ENCODE measurements at places on chromosomes 5 and 9.

- peak; percentile 61 for DNase-seq
Measured at GRCh38 chr5:147560718-147561331, 51.0 kb upstream of the DPYSL3 start.

DNA sequence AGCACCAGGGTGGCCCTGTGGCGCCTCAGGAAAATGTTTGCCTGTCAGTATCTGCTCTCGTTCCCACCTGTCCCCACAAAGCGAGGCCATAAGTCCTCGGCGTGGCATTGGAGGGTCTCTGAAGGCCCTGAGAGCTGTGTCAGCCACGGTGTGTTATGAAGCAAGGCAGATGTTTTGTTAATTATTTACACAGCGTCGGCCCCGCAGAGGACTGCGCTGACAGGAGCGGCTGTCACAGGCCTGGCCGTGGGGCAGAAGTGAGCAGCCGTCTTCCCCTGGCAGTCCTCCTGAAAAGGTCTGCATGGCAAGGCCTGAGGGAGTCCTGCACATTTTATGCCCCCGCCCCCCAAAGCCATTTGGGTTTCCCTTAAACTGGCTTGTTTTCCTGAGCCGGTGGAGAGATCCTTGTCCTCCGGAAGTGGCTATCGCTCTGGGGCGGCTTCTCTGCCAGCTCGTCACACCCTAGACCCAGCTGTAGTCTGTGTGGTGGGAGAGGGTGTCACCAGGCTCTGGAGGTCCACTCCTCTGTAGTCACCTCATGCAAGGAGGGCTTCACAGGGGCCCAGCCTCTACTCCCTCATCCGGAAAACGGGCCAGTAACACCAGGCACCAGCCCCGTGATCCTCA, 6.2 kb downstream of the NEK6 start:
- no peak for DNase-seq

DNA sequence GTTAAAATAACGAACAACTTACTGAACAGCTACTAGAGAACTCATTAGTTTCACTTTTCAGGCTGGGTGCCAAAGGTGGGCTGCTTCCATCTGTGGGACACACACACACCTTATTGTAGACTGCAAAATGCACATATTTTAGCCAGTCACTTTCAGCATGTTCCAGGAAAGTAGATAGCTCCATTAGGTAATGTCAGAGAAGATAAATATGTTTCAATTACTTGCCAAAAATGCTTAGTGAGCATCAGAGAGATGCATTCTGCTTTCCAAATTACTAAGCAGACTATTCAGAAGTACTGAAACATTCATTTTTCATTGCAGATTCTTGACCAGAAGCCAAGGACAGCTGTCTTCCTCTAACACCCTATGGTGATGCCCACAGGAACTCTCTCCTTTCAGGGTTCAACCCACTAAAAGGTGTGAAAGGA, 56.2 kb upstream of the APC start:
- DNase-seq, result no peak

GRCh38 chr5:132830436-132831094, at the start of gene SHROOM1:
SHROOM1 (minus strand) TSS chr5:132830647; CDS start chr5:132826140, 4,507 bp downstream.
- DNase-seq, result peak; percentile 55

DNA sequence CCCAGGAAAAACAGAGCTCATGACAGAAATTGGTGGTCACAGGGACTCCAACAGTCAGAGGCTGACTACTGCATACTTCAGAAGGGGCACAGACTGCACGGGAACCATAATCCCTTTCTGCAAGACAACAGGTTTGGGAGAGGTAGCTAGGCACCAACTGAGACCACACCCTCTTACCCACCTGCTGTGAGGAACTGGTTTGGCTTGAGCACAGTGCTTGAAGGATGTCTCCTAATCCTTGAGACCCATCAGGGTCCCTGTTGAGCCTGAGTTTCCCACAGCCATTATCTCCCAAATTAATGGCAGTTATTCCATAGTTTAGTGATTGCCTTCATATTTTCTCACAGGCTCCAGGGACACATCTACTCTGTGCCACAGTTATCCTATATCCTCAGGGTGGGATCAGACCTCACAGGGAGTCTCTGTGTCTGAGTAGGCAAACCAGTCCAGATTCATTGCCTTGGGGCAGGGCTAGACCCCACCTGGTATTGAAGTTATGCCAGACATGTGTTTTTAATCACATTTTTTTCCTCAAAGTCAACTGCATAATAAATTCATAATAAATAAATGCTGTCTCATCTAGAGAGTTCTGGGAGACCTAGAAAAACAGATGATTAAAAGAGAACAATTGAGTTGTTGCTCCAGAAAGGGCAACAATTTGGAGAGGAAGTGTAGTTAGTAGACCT, 9.3 kb upstream of the CAST start:
- DNase-seq, result no peak

DNA sequence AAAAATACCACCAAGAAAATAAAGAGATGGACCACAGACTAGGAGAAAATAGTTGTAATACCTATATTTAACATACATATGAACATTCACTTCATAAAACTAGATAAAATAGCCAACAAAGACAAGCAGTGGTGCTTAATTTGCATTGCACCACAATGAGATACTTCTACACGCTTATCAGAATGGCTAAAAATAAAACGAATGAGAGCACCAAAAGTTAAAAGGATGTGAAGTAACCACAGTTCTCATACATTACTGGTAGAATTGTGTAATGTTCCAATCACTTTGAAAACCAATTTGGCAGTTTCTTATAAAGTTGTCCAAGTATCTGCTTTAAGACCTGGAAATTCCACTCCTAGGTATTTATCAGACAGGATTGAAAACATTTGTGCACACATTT, 198.9 kb upstream of the SGCD start:
- no peak for DNase-seq

GRCh38 chr5:176447591-176447977, 601 bp upstream of the FAF2 start:
- no peak for DNase-seq

- no peak for DNase-seq
Measured at GRCh38 chr9:133918111-133918813, 73.9 kb downstream of the VAV2 start.

GRCh38 chr9:13284011-13284410, 4.5 kb upstream of the MPDZ start:
- no peak for DNase-seq

DNA sequence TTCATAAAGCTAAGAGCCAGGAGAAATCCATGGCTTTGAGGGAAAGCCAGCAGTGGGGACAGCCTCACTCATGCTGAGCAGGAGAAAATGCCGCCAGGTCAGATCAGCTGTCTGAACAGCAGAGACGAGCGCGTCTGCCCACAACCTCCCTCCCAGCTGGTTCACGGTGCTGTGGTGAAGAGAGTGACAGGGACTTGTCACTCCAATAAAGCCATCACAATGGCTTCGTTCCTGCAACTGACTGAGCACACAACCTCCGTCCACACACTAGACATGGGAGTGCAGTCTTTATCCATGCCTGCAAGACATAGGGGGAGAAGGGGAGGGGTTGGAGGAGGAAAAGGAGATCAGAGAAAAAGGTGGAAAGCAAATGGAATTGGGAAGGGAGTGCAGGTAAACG, 206.9 kb downstream of the GABBR2 start:
- no peak for DNase-seq

DNA sequence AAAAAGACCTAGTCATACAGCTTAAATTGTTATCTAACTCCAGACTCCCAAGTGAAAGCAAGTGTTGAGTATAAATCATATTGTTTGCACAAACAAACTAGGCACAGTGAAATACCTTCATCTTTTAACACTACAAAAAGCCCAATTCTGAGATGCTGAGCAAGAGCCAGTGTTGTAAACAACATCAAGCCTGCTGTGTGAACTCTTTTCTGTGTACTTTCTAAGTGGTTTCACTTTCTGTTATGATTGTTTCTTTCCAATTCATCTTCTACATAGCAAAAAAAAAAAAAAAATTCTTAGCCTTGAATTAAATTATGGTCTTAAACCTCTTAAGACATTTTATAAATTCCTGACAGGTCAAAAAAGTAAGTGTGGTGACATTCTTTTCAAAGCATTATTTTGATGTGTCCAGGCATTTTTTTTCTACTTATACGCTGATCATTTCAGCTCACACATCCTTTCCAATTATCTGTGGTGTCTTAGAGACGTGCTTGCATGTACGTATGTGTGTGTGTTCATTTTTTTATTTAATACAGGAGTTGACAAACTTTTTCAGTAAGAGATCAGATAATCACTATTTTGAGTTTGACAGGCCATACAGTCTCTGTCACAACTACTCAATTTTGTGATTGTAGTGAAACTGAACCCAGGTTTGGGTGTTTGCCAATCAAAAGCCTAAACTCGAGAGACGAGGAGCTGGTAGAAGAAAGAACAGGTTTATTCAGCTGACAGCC, 556.1 kb downstream of the CDH9 start:
- DNase-seq, result no peak

- no peak for DNase-seq
Measured at GRCh38 chr5:169629847-169630548, 7.1 kb upstream of the DOCK2 start.

DNA sequence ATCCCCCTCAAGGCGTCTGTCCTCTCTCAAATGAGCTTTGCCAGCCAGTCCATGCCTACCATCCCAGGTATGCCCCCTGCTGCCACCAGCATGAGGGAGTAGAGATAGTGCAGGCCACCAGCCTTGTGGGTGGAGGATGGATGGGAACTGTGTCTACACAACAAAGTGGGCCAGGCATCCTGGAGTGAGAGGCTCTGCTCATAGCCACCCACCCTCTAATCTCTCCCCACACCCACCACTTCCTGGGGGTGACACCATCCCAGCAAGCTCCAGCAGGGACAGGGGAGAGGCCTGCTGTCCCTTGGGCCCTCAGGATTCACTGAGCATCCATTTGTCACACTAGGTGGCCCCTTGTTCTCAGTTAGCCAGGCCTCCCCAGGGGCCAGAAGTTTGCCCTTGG, 25.5 kb upstream of the FOXI1 start:
- no peak for DNase-seq

- DNase-seq, result no peak
Measured at GRCh38 chr5:94283093-94283492, 335.3 kb downstream of the KIAA0825 start.

- no peak for DNase-seq
Measured at GRCh38 chr5:171709930-171710329, 75.7 kb upstream of the SMIM23 start.

DNA sequence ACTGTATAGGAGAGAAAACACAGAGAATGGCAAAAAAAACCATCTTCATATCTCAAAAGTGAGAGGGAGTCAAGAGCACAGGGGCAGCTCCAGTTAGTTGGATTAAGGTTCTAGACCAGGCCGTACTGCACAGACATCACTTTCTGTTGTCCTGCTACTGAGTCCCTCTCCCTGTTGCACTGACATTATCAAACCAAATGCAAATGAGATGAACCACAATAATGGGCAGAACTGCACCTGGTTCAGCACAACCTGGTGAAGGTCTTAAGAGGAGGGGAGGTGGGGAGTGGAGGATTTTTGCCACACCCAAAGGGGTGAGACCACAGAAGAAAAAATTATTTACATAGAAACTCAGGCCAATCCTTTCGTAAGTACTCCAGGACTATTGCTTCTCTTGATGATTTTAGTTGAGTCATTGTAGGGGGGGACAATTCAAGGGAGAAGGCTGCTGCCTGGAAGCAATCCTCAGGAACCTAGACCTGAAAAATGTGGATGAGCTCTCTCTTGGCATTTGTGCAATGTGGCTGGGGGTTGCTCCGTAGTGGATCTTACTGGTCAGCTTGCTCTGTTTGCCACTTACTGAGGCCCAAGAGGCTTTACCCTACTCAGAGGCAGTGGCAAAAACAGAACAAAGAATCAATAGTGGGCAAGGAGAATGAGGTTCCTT, 94.5 kb upstream of the PPP1R2B start:
- DNase-seq, result no peak

DNA sequence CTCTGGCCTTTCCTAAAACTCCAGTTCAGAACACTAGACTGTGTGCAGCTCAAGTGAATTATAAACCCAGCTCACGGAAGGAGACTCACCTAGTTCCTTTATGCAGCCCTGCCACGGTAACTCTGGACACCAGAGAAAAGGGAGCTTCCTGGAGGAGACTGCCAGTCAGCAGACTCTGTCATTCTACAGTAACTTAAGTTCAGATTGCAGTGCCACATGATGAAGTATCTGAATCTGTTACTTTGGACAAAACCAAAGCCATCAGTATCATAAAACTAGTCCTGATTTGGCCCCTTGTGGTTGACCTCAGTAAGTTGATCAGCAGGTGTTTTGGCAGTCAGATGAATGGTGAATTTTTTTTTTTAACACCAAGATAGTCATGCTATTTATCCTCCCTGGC, 2.7 kb downstream of the MTRR start:
- no peak for DNase-seq

GRCh38 chr9:15482146-15482545, 28.6 kb downstream of the PSIP1 start:
- no peak for DNase-seq

- DNase-seq, result no peak
Measured at GRCh38 chr9:127537014-127537413, 75.1 kb upstream of the STXBP1 start.

GRCh38 chr5:116032094-116032517, at the start of gene ARL14EPL:
ARL14EPL (plus strand) TSS chr5:116032472; CDS start chr5:116051466, 18,994 bp downstream.
- peak; percentile 41 for DNase-seq

DNA sequence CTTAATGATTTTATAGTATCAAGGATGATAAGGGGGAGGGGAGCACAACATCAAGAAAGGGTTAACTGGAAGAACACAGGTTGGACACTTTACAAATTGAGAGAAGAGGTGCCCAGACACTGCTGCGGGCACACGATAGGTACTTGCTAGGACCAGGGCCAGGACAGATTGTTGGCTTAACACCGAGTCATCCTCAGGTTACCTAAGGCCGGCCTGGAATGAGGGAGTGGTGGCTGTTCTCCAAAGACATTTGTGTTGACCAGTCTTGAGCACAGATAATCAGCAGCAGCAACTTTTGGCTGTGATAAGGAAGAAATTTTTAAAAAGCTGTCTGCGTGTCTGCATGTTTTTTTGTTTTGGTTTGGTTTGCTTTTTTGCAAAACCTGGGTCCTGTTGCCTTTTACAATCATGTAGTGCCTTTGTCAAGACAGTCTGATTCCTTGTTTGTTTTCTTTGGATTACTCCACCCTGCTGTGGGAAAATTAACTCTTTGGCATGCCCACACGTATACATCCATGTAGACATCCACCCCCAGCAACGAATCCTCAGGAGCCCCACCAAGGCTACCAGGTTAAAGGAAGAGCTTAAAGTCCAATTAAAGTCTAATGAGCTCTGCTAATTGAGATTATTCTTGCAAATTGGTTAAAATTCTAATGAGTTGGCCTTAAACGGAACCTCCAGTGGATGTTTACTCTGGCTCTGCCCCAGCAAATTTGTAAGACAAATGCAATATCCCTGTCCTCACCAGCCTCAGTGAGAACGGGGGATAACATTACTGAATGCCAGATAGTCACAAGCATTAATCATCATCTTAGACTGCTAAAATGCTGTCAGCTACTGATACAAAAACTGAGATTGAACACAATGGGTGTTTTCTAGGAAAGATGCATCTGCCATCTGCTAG, 382.3 kb downstream of the ACTL7B start:
- no peak for DNase-seq

- peak; percentile 67 for DNase-seq
Measured at GRCh38 chr9:125446561-125447094, 185.0 kb downstream of the GAPVD1 start.

GRCh38 chr5:139388198-139388821, 1.4 kb downstream of the MZB1 start:
- DNase-seq, result peak; percentile 62

Data from femur (tissue), 1 donor.